T-helper 22 cell (primary cell): ENCODE measurements at places on chromosomes 16 and 17.

- no peak for DNase-seq
Measured at GRCh38 chr16:56261656-56262055, 70.4 kb downstream of the GNAO1 start.

GRCh38 chr16:73228649-73229048 lies 180.7 kb upstream of the ZFHX3 start:
- DNase-seq: no peak

DNA sequence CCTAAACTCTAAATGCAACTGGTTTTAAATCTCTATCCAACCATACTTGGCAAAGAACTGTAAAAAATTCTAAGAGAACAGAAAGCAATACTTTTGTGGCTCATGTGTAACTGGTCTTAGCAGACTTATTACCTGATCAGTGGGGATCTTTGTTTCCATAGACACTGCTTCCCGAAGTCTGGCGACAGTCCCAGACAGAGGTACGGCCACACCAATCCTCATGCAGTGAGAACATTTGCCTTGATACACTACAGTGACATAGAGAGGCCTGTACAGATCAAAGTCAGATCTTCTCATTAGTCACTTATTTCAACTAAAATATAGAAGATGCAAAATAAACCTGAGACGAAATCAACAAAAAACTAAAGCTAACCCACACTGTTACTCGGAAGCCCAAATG lies 43.9 kb downstream of the USP31 start:
- no peak for DNase-seq

DNA sequence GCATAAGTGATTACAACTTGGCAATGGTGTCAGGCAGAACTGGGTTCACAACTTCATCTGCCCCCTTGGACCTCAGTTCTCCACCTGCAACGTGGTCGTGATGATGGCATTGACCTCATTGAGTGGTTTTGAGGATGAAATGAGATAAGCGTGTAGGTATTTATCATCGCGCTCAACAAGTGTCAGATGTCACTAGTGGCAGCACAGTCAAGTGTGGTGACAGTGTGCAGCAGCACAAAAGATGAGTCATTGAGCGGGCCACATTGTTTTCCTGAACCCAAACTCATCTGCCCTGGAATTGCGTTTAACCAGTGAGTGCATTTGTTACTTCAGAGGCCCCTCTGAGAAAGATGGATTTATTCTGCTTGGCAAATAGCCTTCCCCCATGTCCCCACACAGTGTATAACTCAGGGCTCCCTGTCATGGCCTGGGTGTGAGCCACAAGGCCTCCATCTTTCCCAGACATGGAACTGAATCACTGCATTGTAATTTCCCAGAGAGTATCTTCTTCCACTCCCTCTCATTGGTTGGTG lies 20.9 kb downstream of the IRX3 start:
- no peak for DNase-seq

DNA sequence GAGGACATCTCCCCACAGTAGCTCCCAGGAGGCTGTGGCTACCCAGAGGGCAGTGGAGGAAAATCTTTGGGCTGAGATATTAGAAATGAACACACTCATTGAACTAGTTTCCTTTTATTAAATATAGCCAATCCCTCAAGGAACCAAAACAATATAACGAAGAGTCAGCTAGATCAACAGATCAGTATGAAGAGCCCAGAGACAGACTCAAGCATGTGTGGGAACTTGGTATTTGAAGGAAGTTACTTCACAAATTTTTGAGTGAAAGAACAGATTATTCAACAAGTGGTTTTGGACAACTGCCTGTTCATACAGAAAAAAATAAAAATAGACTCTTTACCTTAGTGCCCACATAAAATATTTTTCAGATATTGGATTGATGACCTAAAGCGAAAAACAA lies 183.6 kb upstream of the PMFBP1 start:
- no peak for DNase-seq

- DNase-seq: no peak
Measured at GRCh38 chr16:71217506-71217905, 13.0 kb downstream of the HYDIN start.

DNA sequence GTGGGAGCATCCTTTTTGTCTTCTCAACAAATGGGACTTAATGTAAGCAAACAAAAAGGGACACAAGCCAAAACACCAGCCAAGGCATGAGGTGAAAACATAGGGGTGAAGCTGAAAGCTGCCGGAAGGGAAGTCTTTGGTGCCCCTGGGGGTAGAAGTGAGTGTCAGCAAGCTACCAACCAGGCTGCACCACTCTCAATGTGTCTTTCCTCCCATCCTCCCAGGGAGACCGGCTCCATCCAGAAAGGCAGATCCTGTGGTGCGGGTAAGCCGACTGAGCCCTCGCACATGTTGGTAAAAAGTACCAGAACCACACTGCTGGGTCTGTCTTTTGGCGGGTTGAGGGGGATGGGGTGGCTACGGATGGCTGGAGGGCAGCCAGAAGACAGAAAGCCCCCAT lies 52.0 kb upstream of the SREBF1 start:
- no peak for DNase-seq

- no peak for DNase-seq
Measured at GRCh38 chr16:80620736-80621605, 80.2 kb downstream of the DYNLRB2 start.

DNA sequence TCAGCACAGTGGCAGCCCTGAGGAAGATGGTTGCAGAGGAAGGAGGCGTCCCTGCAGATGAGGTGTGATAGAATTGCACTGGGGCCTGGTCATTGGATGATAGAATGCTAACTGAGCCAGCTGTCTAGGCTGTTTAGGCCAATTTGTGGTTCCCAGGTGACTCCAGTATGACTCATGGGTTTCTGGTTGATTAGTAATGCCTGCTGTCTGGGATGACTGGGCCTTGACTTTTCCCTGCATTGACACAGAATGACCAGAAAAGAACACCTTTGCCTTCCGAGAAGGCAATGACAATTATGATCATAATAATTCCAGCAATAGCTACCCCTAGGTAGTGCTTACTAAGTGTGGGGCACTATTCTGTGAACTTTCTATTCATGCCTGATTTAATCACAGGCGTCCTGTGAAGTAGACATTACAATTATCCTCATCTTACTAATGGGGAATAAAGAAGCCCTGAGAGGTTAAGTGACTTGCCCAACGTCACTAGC lies 31.5 kb downstream of the USP43 start:
- DNase-seq: no peak

GRCh38 chr16:12737563-12737962 lies 66.1 kb downstream of the CPPED1 start:
- no peak for DNase-seq

DNA sequence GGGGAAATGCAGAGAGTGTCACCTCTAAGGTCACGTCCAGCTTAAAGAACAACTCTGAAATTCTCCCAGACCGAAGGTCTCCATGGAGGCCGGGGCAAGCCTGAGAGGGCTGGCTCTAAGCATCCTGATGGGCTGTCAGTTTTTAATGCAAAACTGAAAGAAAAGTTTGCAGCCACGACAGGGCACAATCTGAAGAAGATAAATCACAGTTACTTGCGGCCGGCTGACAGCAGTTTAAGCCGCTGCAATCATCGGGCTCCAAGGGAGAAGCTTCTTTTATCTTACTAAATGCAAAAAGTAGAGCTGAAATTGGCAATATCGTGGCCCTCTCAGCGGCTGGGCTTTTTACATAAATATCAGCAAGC lies 168.8 kb downstream of the CYLD start:
- DNase-seq: no peak

- DNase-seq: no peak
Measured at GRCh38 chr16:1347286-1347855, 4.3 kb downstream of the TSR3 start.

- no peak for DNase-seq
Measured at GRCh38 chr17:4974115-4974670, 6.6 kb upstream of the SPAG7 start.

- DNase-seq: no peak
Measured at GRCh38 chr16:48370229-48370628, 15.0 kb downstream of the SIAH1 start.

DNA sequence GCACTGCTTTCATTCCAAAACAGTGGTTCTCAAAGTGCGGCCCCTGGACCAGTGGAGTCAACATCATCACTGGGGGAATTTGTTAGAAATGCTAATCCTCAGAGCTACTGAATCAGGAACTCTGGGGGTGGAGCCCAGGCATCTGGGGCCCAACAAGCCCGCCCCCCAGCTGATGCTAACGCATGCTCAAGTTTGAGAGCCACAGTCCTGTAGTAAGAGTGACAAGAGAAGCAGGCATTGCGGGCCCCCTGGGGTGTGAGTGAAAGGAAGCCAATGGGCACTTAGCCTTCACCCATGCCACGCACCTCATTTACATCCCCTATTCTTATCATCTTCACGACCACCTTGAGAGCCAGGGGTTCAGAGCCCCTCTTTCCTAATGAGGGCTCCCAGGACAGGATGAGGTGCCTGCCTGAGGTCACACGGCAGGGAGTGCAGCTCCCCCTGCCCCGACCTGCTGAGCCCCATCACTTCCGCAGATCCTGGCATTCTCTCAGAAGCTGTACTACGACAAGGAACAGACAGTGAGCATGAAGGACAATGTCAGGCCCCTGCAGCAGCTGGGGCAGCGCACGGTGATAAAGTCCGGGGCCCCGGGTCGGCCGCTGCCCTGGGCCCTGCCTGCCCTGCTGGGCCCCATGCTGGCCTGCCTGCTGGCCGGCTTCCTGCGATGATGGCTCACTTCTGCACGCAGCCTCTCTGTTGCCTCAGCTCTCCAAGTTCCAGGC lies 9.1 kb downstream of the CA4 start:
- DNase-seq: no peak

DNA sequence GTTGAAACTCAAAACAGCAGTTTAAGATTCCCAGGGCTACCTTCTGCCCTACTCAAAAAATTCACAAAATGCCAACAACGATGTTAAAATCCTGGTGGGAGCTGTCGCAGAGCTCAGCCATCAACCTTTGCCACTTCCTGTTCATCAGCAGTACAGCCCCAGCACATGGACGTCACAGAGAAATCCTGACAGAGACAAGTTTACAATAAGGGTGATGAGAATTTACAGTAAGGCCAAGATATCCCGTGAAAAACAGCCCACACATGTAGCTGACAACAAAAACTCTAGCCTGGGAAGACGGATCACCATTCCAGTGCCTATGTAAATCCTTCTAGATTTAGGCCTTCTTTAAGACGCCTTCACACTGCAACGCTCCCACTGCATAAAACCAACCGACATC lies 18.8 kb downstream of the USP22 start:
- DNase-seq: no peak

- no peak for DNase-seq
Measured at GRCh38 chr16:1147027-1147426, 5.9 kb upstream of the CACNA1H start.
